ENCODE measurements at places on chromosomes 5 and 9. TPM values are rescaled to one million over a fixed set of nuclear protein-coding genes. Genes with fewer than 3 reads are reported as not detected.
A peak's percentile ranks its signal among the peaks of the same experiment; 100 is the strongest.

GRCh38 chr9:132185073-132186009 lies 23.5 kb downstream of the NTNG2 start:
- H3K27ac ChIP-seq = peak overlapping the region; percentile 29
- no peak overlapping the region for H3K4me3 ChIP-seq
- no peaks in the 10 kb centered on the region for H3K36me3 ChIP-seq
- no peak for DNase-seq
- no peaks in the 10 kb centered on the region for H3K27me3 ChIP-seq

DNA sequence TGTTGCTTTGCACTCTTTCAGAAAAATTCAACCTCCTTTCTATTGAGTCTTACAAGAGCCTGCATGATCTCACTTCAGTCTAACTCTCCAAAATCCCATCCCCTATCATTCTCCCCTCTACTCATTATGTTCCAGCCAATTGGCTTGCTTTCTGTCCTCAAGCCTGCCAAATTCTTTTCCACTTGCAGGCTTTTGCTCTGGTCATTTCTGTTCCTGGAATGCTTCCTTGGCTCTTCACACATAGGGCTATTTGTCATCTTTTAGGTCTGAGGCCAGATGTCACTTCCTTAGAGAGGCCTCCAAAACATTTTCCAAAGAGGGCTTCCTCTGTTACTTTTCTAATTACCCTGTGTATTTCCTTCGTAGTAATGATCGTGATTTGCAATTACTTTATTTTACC lies 11.8 kb upstream of the CHD1 start:
- no peak for DNase-seq
- no peak overlapping the region for H3K4me3 ChIP-seq
- H3K36me3 ChIP-seq = no peaks in the 10 kb centered on the region
- no peak overlapping the region for H3K27ac ChIP-seq

GRCh38 chr5:140718266-140718592 lies 18.0 kb downstream of the ZMAT2 start:
- H3K4me1 ChIP-seq = no peaks in the 10 kb centered on the region
- DNase-seq = no peak
- no peak overlapping the region for H3K27ac ChIP-seq
- no peak overlapping the region for H3K4me3 ChIP-seq
- H3K36me3 ChIP-seq = no peaks in the 10 kb centered on the region

DNA sequence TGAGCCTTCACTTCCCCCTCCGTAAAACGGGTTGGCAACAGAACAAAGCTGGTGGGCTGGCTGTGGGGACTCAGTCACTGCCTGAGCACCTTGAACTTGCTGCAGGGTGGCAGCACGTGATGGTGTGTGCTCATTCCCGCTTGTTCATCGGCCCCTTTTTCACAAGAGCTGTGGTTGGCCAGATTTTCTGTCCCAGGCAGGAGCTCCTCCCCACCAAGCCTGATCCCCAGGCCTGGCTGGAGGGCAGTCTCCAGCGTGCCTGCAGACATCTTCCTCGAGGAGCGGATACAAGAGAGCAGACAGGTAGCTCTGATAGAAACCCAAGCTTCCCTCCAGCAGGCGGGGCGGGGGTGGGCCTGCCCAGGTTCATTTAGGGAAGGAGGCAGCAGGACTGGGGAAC lies 61.9 kb upstream of the ORM1 start:
- no peaks in the 10 kb centered on the region for H3K27me3 ChIP-seq
- no peak overlapping the region for H3K4me3 ChIP-seq
- H3K4me1 ChIP-seq = no peaks in the 10 kb centered on the region
- no peak for DNase-seq
- no peaks in the 10 kb centered on the region for H3K36me3 ChIP-seq

DNA sequence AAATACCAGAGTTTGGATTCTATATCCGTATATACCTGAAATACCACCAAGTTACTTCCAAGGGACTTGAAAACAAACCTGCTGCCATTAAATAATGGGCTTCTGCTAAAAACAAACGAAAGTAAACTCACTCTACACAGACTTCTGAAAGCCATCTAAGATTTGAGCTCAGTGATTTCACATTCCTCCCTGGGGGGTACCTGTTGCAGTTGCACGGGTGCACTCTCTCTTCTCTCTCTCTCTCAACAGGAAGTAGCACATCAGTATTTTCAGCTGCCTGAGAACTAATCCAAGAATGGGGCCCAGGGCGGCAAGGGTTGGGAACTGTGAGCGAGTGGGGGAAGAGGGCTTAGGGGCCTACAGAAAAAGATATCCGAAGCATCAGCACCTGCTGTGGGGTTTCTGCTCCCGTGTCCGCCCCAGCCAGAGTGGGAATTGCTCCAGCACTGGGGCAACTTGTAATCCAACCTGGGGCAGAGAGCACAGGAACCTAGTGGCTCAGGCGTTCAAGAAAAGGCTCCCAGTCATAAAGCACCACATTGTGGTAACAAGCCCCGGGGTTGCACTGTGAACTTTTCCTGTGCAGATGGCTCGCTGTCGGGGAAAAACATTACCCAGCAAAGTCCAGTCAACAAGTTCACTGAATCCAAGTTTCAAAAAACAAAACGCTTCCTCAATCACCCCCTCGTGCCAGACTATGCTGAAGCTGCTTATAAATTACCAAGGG lies 99.8 kb downstream of the EFNA5 start:
- no peaks in the 10 kb centered on the region for H3K27me3 ChIP-seq
- DNase-seq = no peak
- H3K27ac ChIP-seq = no peak overlapping the region
- no peaks in the 10 kb centered on the region for H3K4me1 ChIP-seq

GRCh38 chr5:42491699-42492098 lies 68.5 kb downstream of the GHR start:
- DNase-seq = no peak
- no peaks in the 10 kb centered on the region for H3K36me3 ChIP-seq
- no peak overlapping the region for H3K27ac ChIP-seq
- no peaks in the 10 kb centered on the region for H3K27me3 ChIP-seq

DNA sequence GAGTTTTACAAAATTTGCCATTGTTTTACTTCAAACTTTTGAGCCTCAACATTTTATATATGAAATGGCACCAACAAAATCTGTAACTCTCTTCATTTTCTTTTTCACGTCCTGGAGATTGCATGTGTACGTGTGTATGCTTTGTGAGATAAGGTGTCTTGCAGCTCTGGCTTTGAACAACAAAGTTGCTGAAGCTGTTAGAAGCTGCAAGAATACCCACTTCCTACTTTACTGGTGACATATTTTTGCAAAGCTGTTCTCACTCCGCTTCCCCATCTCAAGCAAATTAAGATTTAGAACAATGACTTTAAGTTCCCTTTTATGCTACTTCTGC lies 41.8 kb downstream of the FYB1 start:
- H3K27me3 ChIP-seq = no peaks in the 10 kb centered on the region
- no peaks in the 10 kb centered on the region for H3K36me3 ChIP-seq
- no peak overlapping the region for H3K27ac ChIP-seq
- H3K4me3 ChIP-seq = no peak overlapping the region
- no peaks in the 10 kb centered on the region for H3K4me1 ChIP-seq

The GCNT1 gene
- 30.7 TPM for total RNA-seq

- H3K27ac ChIP-seq = no peak overlapping the region
- H3K4me3 ChIP-seq = no peak overlapping the region
- no peak for DNase-seq
Measured at GRCh38 chr5:106121972-106122605, 1548.6 kb downstream of the EFNA5 start.

DNA sequence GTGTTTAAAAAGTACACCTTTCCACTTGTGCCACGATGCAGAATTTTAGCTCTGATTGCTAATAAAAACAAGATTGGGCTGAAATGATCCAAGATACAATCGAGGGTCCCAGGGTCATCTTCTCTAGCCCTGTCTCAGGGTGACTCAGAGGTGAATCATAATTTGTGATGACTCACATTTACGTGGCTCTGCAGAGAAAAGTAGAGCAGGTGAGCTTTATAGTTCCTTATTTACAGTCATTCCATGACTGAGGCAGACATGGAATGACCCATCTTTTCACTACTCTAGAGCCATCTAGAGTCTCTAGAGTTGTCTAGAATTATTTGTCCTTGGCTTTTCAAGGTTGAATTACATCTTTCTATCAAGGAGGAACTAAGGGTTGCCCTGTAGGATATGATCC lies 155.2 kb downstream of the GAS1 start:
- no peaks in the 10 kb centered on the region for H3K36me3 ChIP-seq
- H3K4me3 ChIP-seq = no peak overlapping the region
- H3K27ac ChIP-seq = no peak overlapping the region
- H3K27me3 ChIP-seq = no peaks in the 10 kb centered on the region

The ACOT12 gene
- total RNA-seq = not detected

DNA sequence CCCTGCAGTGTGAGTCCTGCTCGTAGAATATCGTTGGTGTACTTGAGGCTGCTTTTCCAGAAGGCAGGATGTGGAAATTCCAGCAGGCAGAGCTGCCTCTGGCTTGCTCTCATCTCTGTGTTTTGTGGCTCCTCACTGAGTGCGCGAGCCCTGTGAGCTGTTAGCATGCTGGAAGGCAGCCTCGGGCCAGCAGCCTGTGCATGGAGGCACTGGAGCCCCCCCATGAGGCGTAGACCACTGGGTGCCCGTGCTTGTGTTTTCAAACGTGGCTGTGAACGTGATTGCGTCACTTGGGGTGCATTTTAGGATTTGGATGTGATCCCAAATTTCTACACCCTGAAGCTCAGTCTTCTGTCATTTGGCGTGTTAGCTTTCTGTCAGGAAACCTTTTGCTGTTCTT lies 3.2 kb downstream of the WDR5 start:
- no peaks in the 10 kb centered on the region for H3K4me1 ChIP-seq
- H3K27me3 ChIP-seq = no peaks in the 10 kb centered on the region
- H3K36me3 ChIP-seq = no peaks in the 10 kb centered on the region
- H3K27ac ChIP-seq = no peak overlapping the region
- no peak overlapping the region for H3K4me3 ChIP-seq

DNA sequence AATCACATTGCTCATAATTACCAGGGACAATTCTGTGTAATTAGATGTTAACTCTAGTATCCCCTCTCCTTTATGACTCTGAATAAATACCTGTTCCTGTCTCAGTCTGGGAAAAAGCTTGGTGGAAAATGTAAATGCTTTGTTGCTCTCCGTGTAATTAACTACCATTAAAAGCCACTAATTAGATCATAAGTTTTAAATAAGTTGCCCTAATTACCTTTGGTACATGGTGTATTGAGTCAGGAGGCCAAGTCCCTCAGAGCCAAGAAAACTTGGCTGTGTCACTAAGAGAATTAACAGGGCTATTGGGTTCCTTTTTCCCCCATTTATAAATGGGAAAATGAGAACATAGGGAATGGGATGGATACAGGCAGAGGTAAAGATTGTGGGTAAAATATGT lies 617.6 kb downstream of the TLR4 start:
- no peaks in the 10 kb centered on the region for H3K36me3 ChIP-seq
- no peak overlapping the region for H3K4me3 ChIP-seq
- H3K27ac ChIP-seq = no peak overlapping the region
- no peak for DNase-seq
- H3K27me3 ChIP-seq = no peaks in the 10 kb centered on the region

- no peak for DNase-seq
- no peaks in the 10 kb centered on the region for H3K27me3 ChIP-seq
- H3K36me3 ChIP-seq = no peaks in the 10 kb centered on the region
- no peak overlapping the region for H3K4me3 ChIP-seq
Measured at GRCh38 chr9:96048956-96049831, 173.7 kb downstream of the ERCC6L2 start.

GRCh38 chr5:82424211-82424610 lies 146.1 kb upstream of the RPS23 start:
- no peaks in the 10 kb centered on the region for H3K36me3 ChIP-seq
- no peak for DNase-seq
- no peak overlapping the region for H3K27ac ChIP-seq
- H3K27me3 ChIP-seq = no peaks in the 10 kb centered on the region
- H3K4me3 ChIP-seq = no peak overlapping the region

- no peaks in the 10 kb centered on the region for H3K36me3 ChIP-seq
- H3K4me1 ChIP-seq = no peaks in the 10 kb centered on the region
- no peak overlapping the region for H3K4me3 ChIP-seq
- H3K27me3 ChIP-seq = no peaks in the 10 kb centered on the region
Measured at GRCh38 chr5:54492178-54492577, 25.4 kb upstream of the SNX18 start.

DNA sequence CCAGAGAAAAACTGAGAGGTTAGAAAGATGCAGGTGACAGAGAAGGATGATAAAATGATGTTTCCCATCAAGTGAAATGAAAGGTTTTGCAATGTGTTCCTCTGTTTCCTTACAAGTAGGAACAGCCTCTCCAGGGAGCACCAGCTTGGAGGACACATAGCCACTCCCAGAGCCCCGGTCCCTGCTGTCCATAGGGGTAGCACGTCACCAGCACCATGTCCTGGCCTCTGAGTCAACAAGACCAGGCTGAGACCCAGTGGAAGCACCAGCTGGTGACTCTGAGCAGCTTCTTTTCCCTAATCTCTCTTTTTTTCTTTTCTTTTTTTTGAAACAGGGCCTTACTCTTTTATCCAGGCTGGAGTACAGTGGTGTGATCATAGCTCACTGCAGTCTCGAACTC lies 19.4 kb upstream of the HMCN2 start:
- no peaks in the 10 kb centered on the region for H3K4me1 ChIP-seq
- no peaks in the 10 kb centered on the region for H3K36me3 ChIP-seq
- H3K27me3 ChIP-seq = no peaks in the 10 kb centered on the region
- no peak overlapping the region for H3K4me3 ChIP-seq

DNA sequence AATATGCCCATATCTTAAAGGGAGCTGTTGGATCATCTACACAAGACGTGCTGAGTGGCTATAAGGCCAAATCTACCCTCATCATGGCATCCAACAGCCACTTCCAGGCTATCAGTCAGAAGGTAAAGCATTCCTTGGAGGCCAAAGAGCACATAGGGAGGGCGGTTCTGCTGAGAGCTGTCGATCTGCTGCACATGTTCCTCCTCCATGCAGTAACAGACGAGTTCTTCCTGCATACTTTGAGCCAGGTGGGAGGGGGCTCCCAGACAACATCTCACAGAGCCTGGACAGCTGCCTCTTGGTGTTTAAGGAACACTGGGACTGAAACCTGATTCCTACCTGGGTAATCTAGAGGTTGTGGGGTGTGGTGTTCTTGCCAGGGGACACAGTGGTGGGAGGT lies 93.3 kb upstream of the RAI14 start:
- no peaks in the 10 kb centered on the region for H3K27me3 ChIP-seq
- H3K4me1 ChIP-seq = peaks cover 5% of the 10 kb centered on the region
- no peaks in the 10 kb centered on the region for H3K36me3 ChIP-seq
- no peak for DNase-seq

The KCNMB1 gene
- total RNA-seq = 7.9 TPM

The MELK gene
- total RNA-seq = not detected

GRCh38 chr5:10672146-10673016 lies 88.7 kb downstream of the DAP start:
- no peak for DNase-seq
- no peak overlapping the region for H3K27ac ChIP-seq
- H3K4me3 ChIP-seq = no peak overlapping the region
- no peaks in the 10 kb centered on the region for H3K36me3 ChIP-seq

The DAB2IP gene
- 22.5 TPM for total RNA-seq

DNA sequence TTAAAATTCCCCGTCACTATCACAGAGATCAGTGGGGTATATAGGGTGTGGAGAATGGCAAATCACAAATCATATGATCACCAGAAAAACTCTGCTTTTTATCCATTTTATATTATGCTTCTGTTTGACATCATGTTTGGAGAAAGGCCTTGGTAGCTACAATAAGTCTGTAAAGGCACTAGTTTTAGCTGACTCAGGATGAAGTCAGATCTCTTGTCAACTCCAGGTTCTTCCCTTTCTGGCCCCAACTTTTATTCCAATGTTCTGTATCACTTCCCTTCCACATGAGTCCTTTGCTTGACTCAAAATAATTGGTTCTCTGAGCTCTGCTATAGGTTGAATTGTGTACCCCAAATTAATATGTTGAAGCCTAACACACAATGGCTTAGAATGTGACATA lies 484.9 kb downstream of the PTPRD start:
- DNase-seq = no peak
- no peaks in the 10 kb centered on the region for H3K27me3 ChIP-seq
- no peaks in the 10 kb centered on the region for H3K4me1 ChIP-seq
- H3K27ac ChIP-seq = no peak overlapping the region
- no peak overlapping the region for H3K4me3 ChIP-seq
- no peaks in the 10 kb centered on the region for H3K36me3 ChIP-seq

The SPATA6L gene
- total RNA-seq = 5.0 TPM
